ENCODE measurements at places on chromosomes 4 and X.
A peak's percentile ranks its signal among the peaks of the same experiment; 100 is the strongest.

DNA sequence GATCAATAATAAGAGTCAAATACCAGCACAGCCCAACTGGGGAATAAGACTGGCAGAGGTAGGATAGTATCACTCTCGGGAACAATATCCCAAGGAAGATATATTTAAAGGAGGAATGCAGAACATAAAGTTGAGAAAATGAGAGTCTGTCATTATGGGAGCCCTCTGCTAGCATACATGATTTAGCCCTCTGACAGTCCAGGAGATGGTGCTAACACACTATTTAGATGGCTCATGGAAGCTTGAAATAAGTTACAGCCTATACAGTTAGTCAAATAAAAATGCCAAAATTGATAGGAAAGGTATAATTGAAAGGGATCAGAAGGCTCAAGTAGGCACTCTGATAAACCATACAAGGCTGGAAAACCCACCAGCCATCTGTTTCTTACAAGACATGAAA, 201.0 kb upstream of the NEIL3 start:
- peak; percentile 5 for DNase-seq

- no peak for DNase-seq
Measured at GRCh38 chrX:11269006-11269405, 24.2 kb upstream of the AMELX start.

DNA sequence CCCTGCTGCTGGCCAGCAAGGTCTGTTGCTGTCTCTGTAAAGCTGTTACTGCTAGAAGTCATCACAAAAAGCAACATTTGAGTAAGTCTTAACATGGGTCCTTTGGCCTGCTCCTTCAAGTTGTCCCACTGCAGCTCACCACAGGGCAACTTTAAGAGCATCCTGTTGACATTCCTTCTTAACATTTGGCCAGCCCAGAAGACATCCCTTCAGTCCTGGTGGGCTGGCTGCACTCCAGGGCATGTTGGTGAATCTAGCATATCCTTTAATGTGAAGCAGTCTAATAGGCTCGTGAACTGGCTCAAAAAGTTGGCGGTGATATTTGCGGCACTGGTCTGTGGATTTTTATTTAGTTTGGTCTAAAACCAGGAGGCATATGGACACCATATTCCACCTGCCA, 92.2 kb upstream of the MAML3 start:
- no peak for DNase-seq

DNA sequence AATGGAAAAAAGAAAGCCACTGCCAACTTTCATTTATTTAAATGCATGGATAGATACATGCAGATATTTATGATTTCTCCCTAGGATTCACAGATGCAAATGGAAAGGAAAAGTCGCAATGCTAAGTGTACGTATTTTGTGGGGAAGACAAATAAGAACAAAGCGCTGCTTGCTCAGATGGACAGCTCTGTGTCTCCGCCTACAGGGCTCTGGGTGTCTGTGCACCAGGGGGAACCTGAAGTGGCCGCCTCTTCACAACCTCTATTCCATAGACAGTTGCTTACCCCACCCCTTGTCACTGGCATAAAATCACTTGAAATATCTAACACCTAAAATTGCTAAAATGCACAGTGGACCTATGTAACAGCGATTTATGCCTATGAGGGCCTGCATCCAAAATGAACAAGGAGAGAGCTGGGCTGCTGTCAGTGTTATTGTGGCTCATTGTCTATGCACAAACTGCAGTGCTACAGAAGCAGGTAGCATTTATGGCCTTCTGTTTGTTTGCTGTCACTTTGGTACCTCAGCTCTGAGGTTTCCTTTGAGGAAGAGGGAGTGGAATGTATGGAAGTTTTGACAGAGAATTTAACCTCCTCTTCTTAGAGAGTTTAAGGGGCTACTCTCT, 58.6 kb upstream of the PAGE1 start:
- no peak for DNase-seq

DNA sequence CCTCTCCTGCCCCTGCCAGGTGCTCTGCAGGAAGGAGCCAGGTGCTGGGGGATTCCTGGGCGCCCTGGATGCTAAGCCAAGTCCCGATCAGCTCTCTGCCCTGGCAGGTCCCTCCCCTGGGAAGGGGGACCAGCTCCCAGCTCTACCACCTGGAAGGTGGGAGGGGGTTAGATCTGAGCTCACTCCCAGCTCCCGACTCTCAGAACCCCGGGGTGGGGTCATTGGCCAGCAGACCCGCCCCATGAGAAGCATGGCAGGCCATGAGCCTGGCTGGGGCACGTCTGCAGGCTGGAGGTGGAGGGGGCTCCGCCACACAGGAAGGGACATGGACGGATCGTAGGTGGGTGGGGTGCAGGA, 83.4 kb upstream of the NKX1-1 start:
- no peak for DNase-seq

GRCh38 chrX:53005327-53005726, 43.3 kb upstream of the GPR173 start:
- no peak for DNase-seq

GRCh38 chrX:25028726-25029125, 13.0 kb upstream of the ARX start:
- DNase-seq = peak; percentile 78

DNA sequence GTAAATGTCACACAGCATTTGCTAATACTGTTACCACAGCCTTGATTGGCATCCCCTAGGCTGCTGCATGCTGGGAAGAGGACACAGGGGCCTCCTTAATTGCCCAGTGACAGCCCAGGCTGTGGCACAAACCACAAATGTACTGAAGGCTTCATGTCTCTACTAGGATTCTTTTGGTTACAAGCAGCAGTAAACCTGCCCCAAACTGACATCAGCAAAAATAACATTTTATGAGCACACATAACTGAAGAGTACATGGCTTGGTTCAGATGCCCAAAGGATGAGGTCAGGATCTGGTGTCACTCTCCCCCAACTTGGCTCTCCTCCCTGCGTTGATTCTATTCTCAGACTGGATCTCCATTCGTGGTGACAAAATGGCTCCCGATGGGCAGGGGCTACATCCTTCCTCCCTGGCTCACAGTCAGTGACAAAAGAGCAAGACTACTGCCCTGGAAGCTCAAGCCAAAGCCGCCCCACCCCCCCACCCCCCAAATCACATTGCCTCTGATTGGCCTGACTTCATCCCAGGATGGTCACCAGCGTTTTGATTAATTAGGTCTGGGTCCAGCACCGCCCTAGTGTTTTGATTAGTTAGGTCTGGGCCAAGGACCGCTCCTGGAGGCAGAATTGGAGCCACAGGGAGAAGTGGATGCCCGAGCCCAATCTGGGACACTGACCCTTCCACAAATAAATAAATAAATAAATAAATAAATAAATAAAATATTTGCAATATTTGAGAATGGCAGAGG, 180.5 kb upstream of the RBPJ start:
- DNase-seq = no peak

- no peak for DNase-seq
Measured at GRCh38 chr4:187309456-187309855, 585.8 kb upstream of the FAT1 start.

- no peak for DNase-seq
Measured at GRCh38 chr4:40251366-40251765, 54.5 kb downstream of the RHOH start.

DNA sequence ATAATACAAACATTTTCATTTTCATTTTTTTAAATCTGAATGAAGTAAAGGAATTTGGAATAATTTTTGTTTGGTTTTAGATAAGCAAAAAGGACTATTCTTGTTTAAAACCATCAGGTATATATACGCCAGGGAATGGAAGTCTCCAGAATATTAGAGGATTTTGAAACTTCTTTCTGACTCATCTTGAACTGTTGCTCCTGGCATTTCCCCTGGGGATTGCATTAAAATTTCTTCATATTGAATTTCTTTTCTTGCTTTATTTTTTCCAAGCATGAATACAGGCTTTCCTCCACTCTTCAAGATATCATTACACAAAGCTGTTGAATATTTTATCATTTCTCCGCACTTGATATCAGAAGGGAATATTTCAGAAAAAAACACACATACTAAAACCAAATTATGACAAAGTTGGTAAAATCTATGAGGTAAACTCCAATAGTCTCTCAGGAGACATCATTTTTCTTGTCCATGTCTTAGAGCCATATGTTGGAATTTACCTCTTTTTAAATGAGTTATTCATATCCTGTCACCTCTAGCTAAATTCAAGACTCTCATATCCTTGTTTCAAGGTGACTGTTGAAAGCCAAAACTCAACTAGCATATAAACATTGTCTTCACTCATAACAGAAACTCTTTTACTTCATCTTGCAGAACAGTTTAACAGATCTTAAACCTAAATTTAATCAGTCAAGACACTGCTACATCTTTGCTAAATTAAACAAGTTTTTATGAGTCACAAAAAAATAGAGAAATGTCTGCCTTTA, 20.7 kb upstream of the CSN1S1 start:
- DNase-seq = no peak

GRCh38 chr4:11724731-11725130, 296.0 kb upstream of the HS3ST1 start:
- no peak for DNase-seq

DNA sequence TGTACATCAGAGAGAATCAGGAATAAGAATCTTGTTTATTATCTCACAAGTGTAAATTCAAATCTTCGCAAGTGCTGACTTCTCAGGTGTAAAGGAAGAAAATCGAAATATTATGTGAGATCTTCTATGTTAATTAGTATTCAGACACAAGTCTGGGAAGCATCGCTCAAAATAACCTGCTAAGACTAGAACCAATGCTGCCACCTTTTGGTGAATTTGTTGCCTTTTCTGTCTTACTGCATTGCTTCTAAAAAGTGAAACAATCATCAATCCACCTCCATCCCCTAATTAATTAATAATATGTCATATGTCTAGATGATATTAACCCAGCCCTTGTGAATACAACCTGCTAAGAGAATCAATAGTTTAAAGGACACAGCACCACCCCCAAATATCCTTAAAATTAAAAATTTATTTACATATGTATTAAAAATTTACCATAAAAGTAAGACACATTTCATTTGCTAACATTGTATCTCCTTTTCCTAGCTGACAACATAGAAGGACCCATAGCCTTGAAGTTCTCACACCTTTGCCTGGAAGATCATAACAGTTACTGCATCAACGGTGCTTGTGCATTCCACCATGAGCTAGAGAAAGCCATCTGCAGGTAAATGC, 3.5 kb downstream of the EPGN start:
- peak; percentile 23 for DNase-seq

DNA sequence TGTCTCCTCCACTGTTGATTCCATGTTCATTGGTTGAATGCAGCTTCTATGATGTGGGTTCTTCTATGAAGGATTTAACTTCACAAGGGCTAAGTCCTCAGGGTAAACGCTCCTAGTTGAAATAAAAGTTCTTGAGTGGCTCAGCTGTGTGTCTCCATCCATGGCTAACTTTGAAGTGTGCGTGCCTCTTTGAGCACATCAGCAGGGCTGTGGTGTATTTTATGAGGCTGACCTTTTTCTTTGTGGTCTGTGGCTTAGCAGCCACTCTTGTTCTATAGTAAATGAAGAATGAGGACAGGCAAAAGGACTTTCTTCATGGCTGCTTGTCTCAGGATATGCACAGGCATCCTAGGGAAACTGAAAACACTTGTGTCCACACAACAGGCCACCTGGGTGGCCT, 88.5 kb downstream of the KIT start:
- DNase-seq = no peak

DNA sequence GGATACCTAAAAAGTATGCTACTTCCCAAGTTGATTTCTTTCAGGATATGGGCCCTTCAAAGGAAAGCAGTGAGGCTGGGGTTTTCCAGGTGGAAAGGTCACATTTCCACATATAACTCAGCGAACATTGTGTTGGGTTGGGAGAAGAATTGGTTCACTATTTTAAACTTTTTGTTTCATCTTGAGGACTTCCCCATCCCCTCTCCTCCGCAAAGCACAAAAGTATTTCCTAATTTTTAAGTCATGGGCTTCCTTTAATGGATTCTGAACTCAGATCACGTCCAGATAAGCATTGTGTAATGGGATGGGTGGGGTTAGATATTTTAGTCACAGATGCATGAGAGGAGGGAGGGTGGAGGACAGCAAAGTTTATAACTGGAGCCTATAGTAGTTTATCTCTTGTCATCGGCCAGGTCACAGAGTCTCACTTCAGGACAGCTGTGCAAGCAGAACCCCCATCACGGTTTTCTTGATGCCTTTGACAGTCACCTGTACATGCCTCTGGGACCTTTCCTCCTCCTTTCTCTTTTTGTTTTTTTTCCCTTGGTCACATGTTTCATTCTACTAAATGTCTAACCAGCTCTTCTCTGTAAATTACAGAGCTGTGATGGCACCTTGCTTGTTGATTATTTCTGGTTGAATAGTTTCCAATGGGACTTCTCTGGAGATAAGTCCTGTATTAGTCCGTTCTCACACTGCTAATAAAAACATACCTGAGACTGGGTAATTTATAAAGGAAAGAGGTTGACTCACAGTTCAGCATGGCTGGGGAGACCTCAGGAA, 115.4 kb downstream of the PTTG2 start:
- DNase-seq = no peak

GRCh38 chr4:53100501-53101190, 238.5 kb downstream of the RASL11B start:
- no peak for DNase-seq

GRCh38 chr4:187108845-187109244, 385.2 kb upstream of the FAT1 start:
- DNase-seq = no peak

GRCh38 chrX:13266641-13267345, 53.1 kb downstream of the ATXN3L start:
- no peak for DNase-seq

DNA sequence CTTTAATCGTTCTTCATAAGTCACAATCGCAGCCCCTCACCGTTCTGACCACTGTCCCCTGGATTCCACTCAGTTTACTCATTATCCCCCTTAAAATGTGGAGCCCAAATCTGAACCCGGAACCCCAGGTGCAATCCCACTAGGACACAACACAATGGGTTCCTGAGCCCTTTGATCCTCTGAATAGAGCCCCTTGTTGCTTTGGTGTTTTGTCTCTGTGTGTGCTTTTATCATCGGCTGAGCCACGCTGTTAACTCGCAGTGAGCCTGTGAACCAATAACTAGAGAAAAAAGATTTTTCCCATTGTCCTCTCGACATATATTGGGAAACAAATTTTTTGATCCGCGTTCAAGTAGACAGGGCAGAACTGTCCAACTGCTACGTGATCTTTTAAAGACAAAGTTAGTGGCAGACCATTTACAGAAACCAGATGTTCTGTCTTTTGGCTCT, 617 bp upstream of the PDHA1 start:
- no peak for DNase-seq

- no peak for DNase-seq
Measured at GRCh38 chrX:36336751-36337150, 417.2 kb downstream of the CFAP47 start.

- no peak for DNase-seq
Measured at GRCh38 chr4:152620218-152620617, 59.6 kb downstream of the TMEM154 start.

DNA sequence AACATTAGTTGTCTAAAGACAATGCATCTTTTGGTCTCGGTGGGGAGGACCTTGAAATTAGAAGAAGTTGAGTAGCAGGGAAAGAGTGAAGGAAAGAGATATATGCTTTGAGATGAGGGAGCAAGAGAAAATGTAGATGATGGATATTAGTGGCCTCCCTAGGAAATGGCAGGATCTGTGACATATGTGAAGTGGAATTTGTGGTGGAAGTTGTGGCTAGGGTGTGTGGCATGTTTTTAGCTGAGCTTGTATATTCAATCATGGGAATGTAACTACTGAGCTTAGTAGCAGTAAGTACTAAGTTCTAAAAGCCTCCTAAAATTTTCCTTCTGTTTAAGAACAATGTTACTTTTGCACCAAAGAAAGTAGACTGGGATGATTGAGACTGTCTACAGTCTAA, 382.8 kb upstream of the CTSO start:
- DNase-seq = no peak

- DNase-seq = no peak
Measured at GRCh38 chr4:140103676-140104075, 50.3 kb downstream of the MAML3 start.
